Pons (tissue), 1 donor: ENCODE measurements at places on chromosomes 2 and 18.

- no peak for DNase-seq
Measured at GRCh38 chr2:146295080-146295670, 1549.7 kb upstream of the ACVR2A start.

GRCh38 chr2:68889500-68889899 lies 18.3 kb upstream of the BMP10 start:
- DNase-seq = no peak

- no peak for DNase-seq
Measured at GRCh38 chr2:11281186-11281585, 63.2 kb downstream of the ROCK2 start.

DNA sequence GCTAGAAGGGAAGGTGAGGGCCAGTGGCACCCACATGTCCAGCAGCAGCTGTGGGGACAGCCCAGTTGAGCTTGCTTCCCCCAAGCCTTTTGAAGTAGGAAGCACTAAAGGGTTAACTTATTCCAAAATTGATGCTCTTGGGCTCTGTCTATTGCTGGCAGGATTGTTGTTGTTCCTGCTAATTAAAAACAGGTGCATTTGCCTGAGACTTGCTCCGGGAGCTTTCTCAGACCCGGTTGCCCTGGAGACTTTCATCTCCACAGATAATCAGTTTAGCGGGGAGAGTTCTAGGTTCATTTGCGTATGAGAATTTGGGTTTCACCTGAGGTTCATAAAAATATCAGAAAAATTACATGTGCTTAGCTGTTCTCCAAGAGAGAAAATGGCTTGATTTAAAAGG lies 277.3 kb downstream of the LRATD1 start:
- DNase-seq = no peak

GRCh38 chr2:100786297-100786658 lies 33.7 kb upstream of the NPAS2 start:
- DNase-seq = no peak

DNA sequence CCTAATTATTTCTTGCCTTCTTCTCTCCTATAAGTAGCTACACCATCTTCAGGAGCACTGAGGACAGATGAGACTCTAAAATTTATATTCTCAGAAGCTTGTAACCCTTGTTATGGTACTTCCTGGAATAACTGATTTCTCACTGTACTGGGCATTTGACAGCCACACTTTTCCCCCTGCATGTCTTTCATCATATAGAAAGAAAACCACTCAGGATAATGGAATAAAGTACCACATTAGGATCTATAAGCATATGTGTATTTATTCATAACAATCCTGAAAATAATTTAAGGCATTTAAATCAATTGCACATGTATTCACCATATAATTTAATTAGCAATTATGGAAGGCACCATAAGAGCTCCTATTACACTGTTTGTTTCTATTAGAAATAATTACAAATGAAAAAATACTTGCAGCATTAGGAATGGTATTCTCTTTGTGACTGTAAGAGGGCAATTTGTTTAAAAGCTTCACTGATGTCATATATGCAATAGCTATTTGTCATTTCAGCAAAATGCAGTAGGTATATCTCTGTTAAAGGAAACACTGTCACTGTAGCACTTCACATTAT lies 216.9 kb upstream of the FSHR start:
- DNase-seq = no peak

DNA sequence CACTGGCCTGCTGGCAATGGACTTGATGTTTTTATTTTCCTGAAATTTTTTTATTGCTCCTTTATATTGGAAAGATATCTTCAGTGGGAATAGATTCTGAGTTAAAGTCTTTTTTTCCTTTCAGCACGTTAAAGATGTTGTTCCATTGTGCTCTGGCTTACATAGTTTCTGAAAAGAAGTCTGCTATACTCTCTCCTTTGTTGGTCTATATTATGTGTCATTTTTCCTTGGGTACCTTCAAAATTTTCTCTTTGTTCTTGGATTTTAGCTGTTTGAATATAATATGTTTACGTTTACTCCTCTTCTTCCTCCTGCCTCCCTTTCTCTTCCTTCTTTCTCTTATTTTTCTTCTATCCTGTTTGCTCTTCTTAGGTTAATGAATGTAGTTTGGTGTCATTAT lies 105.5 kb downstream of the CAPN13 start:
- DNase-seq = no peak

- DNase-seq = no peak
Measured at GRCh38 chr18:23495723-23496440, 7.4 kb upstream of the RMC1 start.

GRCh38 chr18:62664414-62664813 lies 50.9 kb upstream of the PHLPP1 start:
- DNase-seq = no peak
